ENCODE measurements at places on chromosomes 4 and X.

GRCh38 chr4:54662901-54663585 is 5.3 kb downstream of the KIT start:
- no peak for DNase-seq

- DNase-seq, result no peak
Measured at GRCh38 chr4:11739992-11740391, 311.3 kb upstream of the HS3ST1 start.

DNA sequence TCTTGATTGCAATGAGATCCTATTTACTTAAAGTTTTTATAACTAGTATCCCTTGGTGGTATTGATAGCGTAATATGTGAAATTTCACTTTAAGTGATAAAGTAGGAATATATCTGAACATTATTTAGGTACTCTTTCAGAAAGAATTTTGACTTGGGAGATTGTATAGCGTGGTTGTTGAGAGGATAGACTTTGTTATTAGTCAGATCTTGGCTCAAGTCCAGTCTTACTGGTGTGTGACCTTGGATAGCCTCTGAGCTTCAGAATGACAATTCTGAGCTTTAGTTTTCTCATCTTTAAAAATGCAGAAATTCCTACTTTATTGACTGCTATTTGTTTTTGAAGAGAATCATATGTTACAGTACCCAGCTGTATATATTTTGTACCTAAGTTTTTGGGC is 32.6 kb downstream of the DCK start:
- no peak for DNase-seq

- no peak for DNase-seq
Measured at GRCh38 chr4:56465599-56466295, 1.7 kb upstream of the SRP72 start.

- DNase-seq, result no peak
Measured at GRCh38 chr4:123244137-123244536, 152.5 kb upstream of the SPRY1 start.

DNA sequence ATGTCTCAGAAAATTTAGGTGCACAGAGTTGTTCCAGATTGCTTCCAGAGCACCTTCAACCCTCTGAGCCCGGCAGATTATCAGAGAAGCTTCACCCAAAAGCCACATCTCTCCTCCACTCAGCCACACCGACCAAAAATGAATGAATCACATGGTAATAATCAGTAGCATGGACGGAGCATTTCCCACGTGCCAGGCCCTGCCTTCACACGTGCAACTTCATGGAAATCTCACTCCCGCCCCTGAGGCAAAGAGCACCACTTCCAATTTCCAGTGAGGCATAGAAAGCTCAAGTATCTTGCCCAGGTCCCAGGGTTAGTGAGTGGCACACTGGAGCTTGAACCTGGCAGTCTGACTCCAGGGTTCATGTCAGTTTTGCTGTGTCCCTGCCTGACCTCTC is 56.5 kb downstream of the RELL1 start:
- DNase-seq, result no peak

DNA sequence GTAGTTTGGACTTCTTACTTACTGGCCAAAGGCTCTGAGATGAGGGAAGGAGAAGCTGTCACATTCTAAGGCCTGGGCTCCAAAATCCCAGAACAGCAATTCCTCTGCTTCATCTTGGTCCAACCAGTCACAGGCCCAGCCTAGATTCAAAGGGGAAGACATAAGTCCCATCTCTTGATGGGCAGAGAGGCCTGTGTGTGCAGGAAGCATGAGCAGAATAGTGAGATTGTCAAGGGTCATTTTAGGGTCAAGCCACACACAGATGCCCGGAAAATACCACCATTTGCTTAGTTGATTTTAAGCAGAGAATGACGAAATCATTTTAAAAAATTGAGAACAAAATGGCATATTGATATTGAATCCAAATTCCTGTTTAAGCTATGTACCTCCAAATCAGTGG is 580.9 kb upstream of the ZFP42 start:
- no peak for DNase-seq

- DNase-seq, result no peak
Measured at GRCh38 chr4:24809376-24809775, 14.0 kb downstream of the SOD3 start.

- DNase-seq, result no peak
Measured at GRCh38 chr4:106708464-106708816, 327.7 kb downstream of the DKK2 start.

- no peak for DNase-seq
Measured at GRCh38 chrX:2474963-2475726, 25.6 kb downstream of the DHRSX start.

- no peak for DNase-seq
Measured at GRCh38 chr4:168694667-168695066, 197.8 kb downstream of the PALLD start.

DNA sequence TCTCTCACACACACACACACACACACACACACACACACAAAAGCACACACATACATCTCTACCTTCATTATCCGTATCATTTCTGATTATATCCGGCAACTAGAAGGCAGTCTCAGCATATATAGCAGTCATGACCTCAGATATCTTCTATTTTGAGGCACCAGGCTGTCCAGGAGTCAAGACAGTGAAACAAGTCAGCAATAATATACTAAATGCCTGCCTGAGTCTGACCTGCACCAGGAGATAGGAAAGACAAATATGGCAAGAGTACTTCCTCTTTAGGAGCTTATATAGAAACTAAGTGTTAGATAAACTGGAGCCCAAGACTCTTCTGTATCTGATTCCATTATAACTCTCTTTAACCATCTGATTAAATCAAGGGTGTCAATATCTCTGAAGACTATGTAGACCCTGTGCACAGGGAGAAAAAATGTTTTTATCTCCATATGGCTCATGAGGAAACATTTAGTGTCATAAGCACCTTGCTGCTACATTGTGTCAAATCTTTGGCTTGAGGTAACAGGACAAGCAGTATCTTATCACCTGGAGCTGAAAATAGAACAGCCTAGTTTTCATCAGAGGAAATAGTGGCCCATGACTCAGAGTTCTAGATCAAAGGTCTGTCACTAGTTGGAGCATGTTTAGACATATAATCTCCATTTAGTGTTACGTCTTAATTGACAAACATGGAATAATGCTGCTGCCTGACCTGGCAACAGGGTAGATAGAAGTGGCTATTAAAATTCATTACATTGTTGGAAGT is 27.0 kb upstream of the FAM47B start:
- DNase-seq, result no peak

DNA sequence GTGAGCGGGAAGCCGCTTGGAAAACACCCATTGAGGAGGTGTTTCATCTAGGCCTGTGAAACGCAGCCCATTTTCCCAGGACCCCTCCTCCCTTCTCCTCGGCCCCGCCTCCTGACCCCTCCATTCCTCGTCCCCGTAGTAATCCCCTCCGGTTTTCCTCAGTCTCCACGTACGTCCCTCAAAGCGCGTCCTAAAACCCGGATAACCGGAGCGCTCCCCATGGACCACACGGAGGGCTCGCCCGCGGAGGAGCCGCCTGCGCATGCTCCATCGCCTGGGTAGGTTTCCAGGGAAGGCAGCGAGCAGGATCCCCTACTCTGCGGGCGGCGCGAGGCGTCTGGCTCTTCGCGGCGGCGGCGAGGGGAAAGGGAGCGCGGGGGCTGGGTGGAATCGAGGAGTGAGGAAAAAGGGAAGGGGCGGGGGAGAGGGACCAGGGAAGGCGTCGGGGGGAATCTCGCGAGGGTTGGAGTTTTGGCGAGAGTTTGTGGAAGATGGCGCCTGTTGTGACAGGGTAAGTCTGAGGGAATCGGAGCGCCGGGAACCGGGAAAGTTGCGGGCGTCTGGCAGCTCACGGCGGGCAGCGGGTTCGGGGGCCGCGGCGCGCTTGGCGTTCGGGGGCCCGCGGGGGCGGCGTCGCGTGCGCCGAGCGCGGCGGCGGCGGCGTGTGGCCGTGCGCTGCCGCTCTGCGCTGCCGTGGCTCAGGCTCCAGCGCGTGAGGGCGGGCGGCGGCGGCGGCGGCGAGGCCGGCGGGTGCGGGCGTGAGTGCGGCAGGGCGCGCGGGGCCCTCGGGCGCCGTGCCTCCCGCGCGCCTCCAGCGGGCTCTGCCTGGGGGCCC is at the start of gene RBPJ:
TSS of gene RBPJ (plus strand) at position 477 of the 835 bp plus-strand sequence. CDS start at position 492, 15 bp downstream.
- peak; percentile 69 for DNase-seq

DNA sequence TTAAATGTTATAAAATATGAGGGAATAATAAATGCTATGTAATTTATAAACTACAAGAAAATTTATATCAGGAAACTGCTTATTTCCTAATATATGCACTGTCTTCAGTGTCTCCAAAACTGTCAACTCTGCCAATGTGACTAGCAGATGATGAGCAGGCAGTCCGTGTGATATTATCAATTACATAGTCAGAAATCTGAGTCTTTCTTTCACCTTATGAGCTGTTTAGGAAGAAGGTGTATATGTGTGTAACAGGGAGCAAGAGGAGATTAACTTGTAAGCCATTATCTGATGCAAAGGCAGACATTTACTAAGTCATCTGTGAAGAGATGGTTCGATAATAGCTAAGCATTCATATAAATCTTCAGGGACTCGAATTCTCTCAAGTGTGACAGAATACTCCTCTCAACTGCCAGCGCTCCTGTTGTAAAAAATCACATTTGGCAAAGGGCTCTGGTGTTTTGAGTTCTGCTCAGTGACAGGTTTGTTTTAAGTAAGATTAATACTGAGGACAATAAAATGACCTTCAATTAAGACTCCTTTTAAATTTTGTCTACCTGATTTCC is 79.7 kb downstream of the SNCA start:
- no peak for DNase-seq

DNA sequence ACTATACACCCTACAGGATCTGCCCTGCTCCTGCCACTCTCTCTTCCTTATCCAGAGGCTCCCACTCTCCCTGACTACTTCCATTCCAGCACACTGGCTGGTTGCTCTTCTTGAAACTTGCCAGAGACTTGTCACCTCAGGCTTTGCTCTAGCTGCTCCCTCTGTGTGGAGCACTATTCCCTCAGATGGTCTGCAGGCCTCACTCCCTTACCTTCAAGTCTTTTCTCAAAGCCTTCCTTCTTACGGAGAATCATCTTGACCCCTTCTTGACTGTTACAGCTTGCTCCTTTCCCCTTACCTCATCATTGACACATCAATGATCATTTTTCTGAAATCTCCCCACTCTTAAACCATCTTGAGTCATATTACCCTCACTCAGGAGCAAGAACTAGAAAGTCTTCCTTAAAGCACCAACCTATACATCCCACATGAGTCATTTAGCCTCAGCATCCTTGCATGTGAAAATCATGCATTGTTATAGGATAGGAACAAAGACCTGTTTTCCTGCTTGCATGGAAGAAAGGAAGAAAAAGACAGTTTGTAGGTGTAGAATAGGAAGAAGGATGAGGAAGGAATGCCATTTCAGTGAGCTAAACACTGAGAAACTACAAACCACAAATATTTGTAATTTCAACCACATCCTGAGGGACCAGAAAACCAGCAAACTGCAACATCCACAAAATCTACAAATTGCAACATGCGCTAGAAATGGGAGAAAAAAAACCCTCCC is 55.7 kb downstream of the ANTXR2 start:
- peak; percentile 2 for DNase-seq

DNA sequence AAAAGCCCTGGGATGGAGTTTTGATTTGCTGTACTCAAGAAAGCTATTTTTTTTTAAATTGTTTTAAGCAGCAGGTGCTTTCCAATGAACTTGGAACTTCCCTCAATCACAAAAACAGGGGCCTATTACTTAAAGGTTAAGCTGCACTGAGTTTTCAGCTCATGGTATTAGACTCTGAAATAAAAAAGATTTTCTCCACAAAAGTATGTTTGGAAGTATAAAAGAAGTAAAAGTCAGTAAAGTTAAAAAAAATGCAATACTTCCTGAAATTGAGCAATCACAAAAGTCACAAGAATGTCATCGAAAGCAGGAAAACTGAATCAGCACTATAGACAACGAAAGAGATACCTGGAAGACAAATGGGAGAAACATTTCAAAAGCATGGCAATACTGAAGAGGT is 38.9 kb upstream of the PLAC8 start:
- DNase-seq, result no peak

GRCh38 chr4:30443289-30443688 is 276.9 kb upstream of the PCDH7 start:
- DNase-seq, result no peak

DNA sequence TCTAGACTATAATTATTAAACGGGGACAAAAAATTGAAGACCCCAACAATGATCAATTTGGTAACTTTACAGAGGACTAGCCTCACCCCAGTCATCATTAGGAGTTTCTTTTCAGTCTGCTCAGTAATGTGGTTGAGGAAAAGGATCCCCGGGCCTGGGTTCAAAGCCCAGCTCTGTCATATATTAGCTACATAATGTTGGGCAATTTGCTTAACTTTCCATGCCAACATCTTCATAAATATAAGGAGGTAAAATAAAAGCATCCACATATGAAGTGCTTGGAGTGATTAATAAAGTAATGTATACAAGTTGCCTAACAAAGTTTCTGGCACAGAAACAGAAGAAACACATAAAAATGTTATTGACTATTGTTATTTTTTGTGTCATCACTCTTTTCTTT is 53.4 kb upstream of the ANTXR2 start:
- DNase-seq, result no peak
